ENCODE measurements at places on chromosomes 13 and 19.

DNA sequence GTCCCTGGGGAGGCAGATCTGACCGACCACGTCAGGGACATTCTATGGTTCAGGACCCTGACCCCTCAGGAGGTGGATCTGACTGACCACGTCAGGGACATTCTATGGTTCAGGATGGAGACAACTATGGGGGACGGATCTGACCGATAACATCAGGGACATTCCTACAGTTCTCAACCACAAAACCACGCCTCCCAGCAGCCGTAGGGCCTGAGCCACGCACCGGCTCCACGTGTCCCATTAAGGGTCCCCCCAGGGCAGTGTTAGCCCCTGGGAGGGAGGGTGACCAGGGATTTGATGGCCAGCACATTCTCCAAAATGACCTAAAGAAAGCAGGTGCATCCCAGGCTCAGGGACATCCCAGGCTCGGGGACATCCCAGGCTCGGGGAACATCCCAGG, 49.0 kb upstream of the C13orf46 start:
- no peak for DNase-seq

DNA sequence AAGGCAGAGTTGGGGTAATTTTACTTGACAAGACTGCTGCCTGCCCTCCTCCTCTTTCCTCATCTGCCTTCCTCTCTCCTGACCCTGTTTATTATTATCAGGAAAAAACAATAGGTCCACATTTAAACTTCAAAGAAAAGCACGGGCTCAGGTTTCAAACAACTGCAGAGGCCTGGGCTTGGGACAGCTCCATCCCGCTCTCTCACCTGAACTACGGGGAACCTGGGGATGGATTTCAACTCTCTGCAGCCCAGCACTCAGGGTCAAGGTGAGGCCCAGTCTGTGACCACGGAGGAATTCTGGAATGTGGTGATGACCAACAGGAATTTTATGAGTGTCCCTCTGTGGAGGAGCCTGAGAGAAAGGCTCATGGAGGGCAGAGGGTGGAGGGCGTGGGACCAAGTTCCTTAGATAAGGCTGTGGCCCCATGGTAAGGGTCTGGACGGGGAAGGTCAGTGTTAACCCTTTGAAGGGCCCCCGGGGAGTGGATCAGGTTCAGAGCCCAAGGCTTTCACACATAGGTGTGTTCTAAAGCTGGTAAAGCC, 220.8 kb upstream of the MAB21L1 start:
- no peak for DNase-seq

GRCh38 chr13:110512198-110512740, 49.3 kb downstream of the RAB20 start:
- DNase-seq, result no peak

GRCh38 chr19:32540621-32541020, 40.4 kb upstream of the PDCD5 start:
- DNase-seq, result no peak

Data from fibroblast of skin of left biceps (primary cell).